ENCODE measurements at places on chromosomes 13 and 19. TPM values are rescaled to one million over a fixed set of nuclear protein-coding genes. Genes with fewer than 3 reads are reported as not detected.

ZSCAN4 gene
- 0.24 TPM for total RNA-seq

ZNF155 gene
- total RNA-seq = 3.4 TPM

KIR2DL1 gene
- total RNA-seq = not detected

ARRDC5 gene
- not detected for total RNA-seq

DNA sequence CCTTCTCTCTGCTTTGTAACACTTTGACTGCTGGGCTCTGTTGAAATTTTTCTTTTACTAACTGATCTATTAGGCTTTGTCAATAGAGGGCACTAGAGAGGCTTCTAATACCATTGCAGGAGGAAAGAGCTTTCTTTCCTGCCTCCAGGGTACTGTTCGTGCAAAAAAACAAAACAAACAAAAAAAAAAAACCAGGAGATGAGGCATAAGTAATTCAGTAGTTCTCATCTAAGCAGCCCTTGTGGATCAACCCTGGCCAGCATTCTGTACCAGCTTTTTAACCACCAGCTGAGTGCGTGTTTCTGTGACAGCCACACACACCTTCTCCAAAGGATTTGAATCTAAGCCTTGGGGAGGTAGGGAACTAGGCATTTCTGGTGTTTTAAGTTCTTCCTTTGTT is 1707.6 kb upstream of the SLC10A2 start:
- no peak for DNase-seq

GRCh38 chr19:4386041-4386782 is 14.1 kb downstream of the SH3GL1 start:
- DNase-seq = no peak

- DNase-seq = no peak
Measured at GRCh38 chr13:20024702-20025101, 66.2 kb downstream of the ZMYM2 start.

GRCh38 chr13:28718196-28718542 is 601 bp downstream of the SLC46A3 start:
- no peak for DNase-seq

DNA sequence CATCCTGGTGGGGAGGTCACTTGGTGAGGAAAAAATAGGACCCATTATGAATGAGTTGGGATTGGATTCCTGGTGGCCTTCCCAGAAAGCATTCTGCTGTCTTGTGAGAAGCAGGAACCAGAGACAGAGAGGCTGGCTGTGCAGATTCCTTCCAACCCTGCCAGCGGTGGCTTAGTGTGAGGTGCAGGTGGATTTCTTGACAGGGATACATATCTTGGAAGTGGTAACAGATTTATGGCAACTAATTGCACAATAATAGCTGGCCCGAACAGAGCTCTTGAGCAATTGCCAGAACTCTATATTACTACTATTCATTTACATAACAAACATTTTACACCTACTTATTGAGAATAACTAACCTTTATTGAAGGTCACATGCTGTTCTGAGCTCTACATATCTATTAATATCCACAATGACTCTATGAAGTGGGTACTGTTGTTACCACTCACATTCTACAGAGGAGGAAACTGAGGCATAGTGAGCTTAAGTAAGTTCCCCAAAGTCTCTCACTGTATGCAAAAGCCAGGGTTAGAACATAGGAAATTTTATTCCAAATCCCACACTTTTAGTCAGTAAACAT is 173.9 kb upstream of the SERP2 start:
- DNase-seq = no peak

DNA sequence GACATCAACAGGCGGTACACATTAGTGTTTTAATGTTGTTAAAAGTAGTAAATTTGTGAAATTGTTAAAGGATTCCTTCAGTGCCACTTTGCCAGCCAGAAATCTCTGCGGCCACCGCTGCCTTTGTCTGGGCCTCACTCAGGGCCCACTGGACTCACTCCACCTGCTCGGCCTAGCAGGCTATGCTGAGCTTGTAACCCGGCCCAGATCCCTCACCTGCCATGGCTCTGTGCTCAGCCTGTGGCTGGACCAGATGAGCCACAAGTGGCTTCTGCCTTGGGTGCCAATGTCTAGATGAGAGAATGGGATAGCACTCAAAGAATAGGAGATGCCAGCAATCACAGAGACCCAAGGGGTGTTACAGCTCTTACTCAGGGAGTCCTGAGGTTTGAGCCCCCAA is 1228.0 kb downstream of the DIAPH3 start:
- no peak for DNase-seq
